ENCODE measurements at places on chromosomes 11 and 22.
A peak's percentile ranks its signal among the peaks of the same experiment; 100 is the strongest.

GRCh38 chr11:134901955-134902918, 490.2 kb upstream of the B3GAT1 start:
- DNase-seq, result no peak

- peak; percentile 24 for DNase-seq
These were observed at the start of gene PACSIN3 for GRCh38 chr11:47186076-47186699. Gene PACSIN3 (minus strand): TSS chr11:47186434. CDS start chr11:47182727, 3,707 bp downstream.

- no peak for DNase-seq
These were observed 39.2 kb upstream of the ARHGAP42 start for GRCh38 chr11:100647861-100648260.

DNA sequence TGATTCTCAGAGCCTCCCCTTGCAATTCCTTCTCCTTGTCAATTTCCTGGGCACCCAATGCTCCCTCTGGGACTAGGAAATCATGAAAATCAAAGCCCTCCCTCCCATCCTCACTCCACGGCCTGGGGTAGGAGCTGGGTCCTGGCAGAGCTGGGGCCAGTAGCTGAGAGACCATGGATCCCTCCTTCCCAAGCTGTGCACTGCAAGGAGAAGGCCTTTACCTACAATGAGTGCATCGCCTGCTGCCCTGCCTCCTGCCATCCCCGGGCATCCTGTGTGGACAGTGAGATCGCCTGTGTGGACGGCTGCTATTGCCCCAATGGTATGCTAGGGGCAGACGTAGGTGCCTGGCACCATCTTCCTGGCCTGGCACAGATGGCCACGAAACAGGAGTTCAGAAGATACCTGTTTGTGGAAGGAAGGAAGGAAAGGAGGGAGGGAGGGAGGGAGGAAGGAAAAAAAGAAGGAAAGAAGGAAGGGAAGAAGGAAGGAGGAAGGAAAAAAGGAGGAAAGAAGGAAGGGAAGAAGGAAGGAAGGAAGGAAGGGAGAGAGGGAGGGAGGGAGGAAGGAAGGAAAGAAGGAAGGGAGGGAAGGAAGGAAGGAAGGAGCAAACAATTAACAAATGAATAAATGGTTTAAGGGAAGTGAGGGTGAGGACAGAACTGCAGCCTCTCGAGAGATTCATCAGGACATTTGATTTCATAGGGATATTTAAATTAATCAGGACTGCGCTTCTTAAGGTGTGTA, 12.5 kb downstream of the OTOG start:
- DNase-seq, result no peak

GRCh38 chr22:28779833-28780232, 7.3 kb downstream of the CCDC117 start:
- no peak for DNase-seq

DNA sequence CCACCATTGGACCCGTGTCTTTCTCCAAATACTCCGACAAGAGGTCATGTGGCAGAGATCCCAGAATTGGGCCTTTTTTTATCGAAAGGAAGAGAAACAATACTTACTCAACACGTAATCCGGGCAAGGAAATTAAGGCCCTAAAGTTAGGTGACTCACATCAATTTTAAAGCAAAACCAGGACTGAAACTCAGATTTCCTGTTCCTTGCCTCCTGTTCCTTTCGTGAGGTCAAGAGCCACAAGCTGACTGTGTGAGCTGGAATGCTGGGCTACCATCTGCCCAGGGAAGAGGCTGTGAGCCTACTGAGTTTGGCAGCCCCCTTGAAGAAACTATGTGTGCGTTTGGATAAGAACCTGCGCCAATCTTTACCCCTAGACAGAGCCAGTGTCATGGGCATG, 27.1 kb upstream of the MRGPRX2 start:
- no peak for DNase-seq

- no peak for DNase-seq
These were observed 1031.8 kb downstream of the NTM start for GRCh38 chr11:132402071-132402684.

DNA sequence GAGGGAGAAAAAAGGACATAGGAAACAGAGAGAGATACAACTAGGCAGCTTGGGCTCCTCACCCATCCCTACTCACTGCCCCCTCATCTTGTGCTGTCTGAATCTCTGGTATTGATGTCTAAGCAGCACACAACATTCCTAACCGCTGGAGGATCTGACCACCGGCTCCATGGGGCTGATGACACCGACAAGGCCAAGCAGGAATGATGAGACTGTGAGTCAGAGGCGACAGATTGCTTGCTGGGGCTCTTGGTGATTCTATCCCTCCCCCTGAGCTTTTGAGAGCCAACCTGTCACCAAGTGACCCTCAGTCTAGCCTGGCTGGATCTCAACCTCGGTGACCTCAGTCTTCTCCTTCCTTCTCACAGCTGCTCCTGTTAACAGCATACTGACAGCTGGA, 13.8 kb downstream of the PAMR1 start:
- DNase-seq, result no peak

- DNase-seq, result no peak
These were observed 18.7 kb downstream of the ELMOD1 start for GRCh38 chr11:107609400-107610218.

- no peak for DNase-seq
These were observed 930 bp downstream of the SCYL1 start for GRCh38 chr11:65525546-65526480.

DNA sequence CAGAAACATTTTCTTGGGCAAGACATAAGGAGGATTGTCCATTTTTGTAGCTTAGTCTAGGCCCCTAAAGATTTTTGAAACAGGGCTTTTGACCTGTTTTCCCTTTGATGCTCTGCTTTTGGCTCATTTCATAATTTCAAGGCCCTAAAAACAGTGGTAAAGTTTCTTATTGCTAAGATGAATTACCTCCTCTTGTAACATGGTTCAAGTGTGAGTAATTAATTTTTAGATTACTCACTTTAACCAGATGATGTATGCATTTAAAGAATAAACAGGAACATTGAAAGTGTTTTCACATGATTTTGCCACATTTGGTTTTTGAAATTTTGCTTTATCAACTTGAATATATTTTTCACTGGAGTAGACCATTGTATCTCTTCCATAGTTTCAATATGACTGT, 1.2 kb downstream of the RAG2 start:
- DNase-seq, result no peak

DNA sequence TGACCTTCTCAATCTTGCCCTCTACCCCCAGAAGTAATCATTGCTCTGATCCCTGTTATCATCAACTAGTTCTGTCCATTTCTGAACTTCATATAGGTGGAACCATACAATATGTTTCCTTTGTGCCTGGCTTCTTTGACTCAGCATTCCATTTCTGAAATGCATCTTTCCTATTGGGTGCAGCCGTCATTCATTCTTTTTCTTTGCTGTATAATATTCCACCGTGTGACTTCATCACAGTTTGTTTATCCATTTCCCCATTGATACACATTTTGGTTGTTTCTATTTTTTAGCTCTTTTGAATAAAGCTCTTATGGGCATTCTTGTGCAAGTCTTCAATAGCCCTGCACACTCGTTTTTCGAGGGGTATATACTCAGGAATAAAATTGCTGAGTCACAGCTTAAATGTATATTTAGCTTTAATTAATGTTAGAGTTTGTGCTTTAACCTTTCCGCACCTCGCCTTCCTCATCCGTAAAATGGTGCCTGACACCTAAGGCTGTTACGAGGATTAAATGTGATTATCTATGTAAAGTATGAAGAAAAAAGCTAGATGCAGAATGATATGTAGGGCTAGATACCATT, 491.6 kb downstream of the MIAT start:
- no peak for DNase-seq

- DNase-seq, result peak; percentile 16
These were observed 1.5 kb downstream of the IGSF9B start for GRCh38 chr11:133955081-133955891.

- DNase-seq, result no peak
These were observed 22.0 kb upstream of the ZC3H12C start for GRCh38 chr11:110071197-110071596.

DNA sequence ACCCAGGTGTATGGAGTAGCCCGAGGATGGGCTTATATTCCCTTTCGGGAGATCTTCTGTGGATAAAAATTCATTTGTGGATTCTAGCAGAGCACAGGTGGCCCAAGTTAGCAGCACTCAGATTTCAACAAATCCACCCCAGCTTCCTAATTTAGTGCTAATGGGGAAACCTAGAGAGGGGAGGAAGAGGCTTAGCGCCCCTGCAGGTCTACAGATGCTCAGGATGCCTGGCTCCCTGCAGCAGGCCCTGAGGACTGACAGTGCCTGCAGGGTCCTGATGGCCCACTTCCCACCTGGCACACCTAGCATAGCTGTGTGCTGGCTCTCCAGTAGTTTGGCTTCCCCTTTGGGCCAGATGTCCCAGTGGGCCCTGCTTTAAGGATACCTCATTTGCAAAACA, 6.5 kb downstream of the DGAT2 start:
- no peak for DNase-seq

DNA sequence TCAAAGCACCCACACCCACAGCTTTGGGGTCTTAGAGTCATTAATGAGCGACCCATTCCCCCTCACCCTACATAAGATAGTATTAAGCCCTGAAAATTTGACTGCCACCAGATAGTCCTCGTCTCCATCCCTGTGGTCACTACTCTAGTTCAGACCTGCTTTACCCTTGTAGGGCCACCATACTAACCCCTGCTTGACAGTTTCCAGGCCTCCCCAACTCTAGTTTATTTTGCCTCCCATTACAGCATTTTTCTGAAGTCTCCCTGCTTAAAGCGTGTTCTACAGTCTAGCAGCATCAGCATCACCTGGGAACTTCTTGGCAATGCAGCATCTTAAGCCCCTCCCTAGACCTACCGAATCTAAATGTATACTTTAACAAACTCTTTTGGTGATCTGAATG, 192.4 kb downstream of the MAML2 start:
- DNase-seq, result no peak

GRCh38 chr11:105713696-105714095, 103.8 kb downstream of the GRIA4 start:
- DNase-seq, result no peak

DNA sequence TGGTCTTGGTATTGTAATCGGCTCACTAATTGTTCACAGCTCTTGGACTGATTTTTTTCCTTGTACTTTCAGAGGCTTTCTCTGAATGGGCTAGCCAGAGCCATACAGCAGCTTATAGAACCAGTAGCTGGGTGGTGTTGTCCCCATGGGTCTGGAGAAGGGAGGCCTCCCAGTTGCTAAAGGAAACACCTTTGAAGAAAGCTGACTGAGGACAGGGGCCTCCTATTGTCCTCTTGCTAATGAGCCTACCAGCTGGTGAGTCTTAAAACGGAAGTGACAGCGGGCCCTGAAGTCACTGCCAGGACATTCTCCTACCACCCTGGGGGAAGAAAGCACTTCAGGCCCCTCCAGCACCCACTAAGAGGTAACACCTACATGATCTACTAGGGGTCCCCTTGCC, 9.9 kb downstream of the FADS3 start:
- no peak for DNase-seq
